ENCODE measurements at places on chromosomes 1 and 21.
A peak's percentile ranks its signal among the peaks of the same experiment; 100 is the strongest.

DNA sequence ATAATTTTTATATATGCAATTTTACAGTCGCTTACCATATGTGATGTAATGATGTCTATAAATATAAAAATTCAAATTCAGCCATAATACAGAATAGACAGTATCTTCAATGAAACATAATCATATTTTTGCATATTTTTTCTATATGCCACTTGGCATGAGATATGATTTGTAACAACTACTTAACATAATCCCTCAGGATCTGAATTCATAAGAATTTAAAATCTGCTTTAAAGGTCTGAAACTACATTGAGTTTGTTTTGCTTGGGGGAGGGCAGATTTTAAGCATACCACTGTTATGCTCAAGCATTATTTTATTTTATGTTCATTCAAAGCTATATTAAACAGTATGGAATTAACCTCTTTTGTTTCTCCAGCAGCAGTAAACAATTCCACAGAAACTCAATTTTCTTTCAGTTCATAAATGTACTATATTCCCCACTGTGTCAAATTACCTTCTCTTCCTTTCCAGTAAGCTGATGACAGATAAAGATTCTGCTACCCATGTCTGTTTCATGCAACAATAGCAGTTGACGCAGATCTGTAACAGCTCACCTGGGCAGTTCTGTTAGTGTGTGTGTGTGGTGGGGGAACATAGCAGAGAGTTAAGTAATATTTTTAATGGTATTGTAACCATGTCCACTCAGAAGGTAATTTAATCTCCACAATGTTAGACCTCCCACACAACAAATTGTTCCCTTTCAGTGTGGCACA is 224.8 kb downstream of the NTNG1 start:
- no peaks in the 10 kb centered on the region for H3K27me3 ChIP-seq
- no peaks in the 10 kb centered on the region for H3K36me3 ChIP-seq
- H3K27ac ChIP-seq = no peak overlapping the region
- H3K4me1 ChIP-seq = peaks cover 8% of the 10 kb centered on the region

GRCh38 chr1:32538887-32539583 is at the start of gene ZBTB8A:
ZBTB8A (plus strand) TSS chr1:32539427; CDS start chr1:32592932, 53,505 bp downstream.
- peaks cover 9% of the 10 kb centered on the region for H3K4me1 ChIP-seq
- peak; percentile 17 for DNase-seq
- peak within 1 kb of the TSS; percentile 94 for H3K27ac ChIP-seq
- H3K36me3 ChIP-seq = peaks cover 4% of the 10 kb centered on the region

GRCh38 chr1:245858722-245859492 is 648.2 kb downstream of the SMYD3 start:
- H3K36me3 ChIP-seq = peaks cover 3% of the 10 kb centered on the region
- H3K27me3 ChIP-seq = no peaks in the 10 kb centered on the region
- H3K4me1 ChIP-seq = peaks cover 13% of the 10 kb centered on the region
- no peak overlapping the region for H3K27ac ChIP-seq
- no peak for DNase-seq

GRCh38 chr1:61091455-61091854 is 9.1 kb downstream of the NFIA start:
- peaks cover 2% of the 10 kb centered on the region for H3K36me3 ChIP-seq
- peaks cover 2% of the 10 kb centered on the region for H3K4me1 ChIP-seq
- H3K4me3 ChIP-seq = no peak overlapping the region

DNA sequence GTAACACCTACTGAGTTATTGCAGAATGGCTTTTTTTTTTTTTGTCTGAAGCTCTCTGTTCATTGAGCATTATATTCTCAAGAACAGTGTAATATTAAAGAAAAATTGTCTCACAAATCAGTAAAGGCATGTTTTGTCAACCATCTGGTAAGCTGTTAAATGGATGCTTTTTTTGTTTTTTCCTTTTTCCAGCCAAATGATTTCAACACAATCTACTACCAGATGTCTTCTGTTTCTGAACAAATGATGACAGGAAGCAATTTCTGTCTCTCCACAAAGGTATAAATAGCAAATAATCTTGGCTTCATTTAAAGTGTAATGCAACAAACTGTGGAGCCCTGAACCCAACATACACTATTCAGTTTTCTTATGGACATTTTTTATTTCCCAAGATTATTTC is 78.6 kb upstream of the RGS2 start:
- no peak overlapping the region for H3K4me3 ChIP-seq
- no peak overlapping the region for H3K27ac ChIP-seq
- H3K36me3 ChIP-seq = no peaks in the 10 kb centered on the region
- no peaks in the 10 kb centered on the region for H3K4me1 ChIP-seq

DNA sequence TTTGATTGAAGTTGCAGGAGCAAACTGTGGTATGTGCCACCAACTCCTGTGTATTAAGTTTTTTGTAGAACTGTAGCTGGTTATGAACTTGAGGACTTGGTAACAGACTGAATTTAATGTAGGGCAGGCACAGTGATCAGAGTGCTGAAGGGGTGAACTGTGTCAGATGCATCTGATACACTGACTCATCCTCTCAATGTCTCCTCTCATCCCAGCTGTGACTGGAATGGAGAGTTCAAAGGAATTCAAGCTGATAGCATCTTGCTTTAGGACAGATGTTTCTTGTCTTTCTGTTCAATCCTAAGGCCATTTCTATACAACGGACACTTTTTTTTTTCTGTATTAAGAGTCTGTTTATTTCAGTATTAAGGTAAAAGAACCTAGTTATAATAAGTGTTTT is 25.0 kb upstream of the GBP1 start:
- H3K27ac ChIP-seq = no peak overlapping the region
- no peaks in the 10 kb centered on the region for H3K36me3 ChIP-seq
- DNase-seq = no peak
- no peaks in the 10 kb centered on the region for H3K27me3 ChIP-seq
- peaks cover 3% of the 10 kb centered on the region for H3K4me1 ChIP-seq
- no peak overlapping the region for H3K4me3 ChIP-seq

DNA sequence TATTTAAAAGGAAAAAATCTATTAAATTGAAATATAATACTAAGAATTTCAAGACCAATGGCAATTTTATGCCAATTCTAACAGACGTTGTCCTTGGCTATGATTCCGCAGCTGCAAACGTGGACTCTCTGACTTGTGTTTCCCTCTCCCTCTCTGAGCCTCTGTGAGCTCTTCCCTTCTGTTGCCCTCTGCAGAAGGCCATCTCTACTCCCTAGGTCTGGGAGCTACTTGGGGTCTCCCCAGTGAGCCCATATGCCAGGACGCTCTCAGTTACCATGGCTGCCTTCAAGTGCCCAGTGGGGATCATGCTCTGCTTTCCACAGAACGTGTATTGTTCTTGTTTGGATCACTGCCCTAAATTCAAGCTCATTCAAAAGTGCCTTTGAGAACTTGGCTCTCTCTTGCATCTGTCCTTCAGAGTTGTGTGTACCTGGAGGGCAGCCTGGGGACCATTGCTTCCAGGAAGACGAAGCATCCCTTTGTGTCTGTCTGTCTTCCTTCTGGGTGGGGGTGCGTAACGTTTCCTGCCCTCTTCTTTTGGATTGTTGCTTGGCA is 97.5 kb upstream of the TSPAN2 start:
- no peaks in the 10 kb centered on the region for H3K27me3 ChIP-seq
- DNase-seq = no peak
- H3K4me3 ChIP-seq = no peak overlapping the region
- H3K36me3 ChIP-seq = no peaks in the 10 kb centered on the region
- H3K27ac ChIP-seq = no peak overlapping the region

GRCh38 chr1:23122023-23122748 is 46.5 kb downstream of the LUZP1 start:
- H3K36me3 ChIP-seq = no peaks in the 10 kb centered on the region
- DNase-seq = no peak
- H3K4me1 ChIP-seq = peaks cover 22% of the 10 kb centered on the region
- H3K27me3 ChIP-seq = no peaks in the 10 kb centered on the region
- no peak overlapping the region for H3K4me3 ChIP-seq

- no peak overlapping the region for H3K27ac ChIP-seq
- H3K4me1 ChIP-seq = peaks cover 17% of the 10 kb centered on the region
- H3K27me3 ChIP-seq = no peaks in the 10 kb centered on the region
- DNase-seq = no peak
- no peak overlapping the region for H3K4me3 ChIP-seq
- no peaks in the 10 kb centered on the region for H3K36me3 ChIP-seq
These were observed 555.3 kb downstream of the NUF2 start for GRCh38 chr1:163877016-163877415.

Data from progenitor cell of endocrine pancreas (in vitro differentiated cells).